ENCODE measurements at places on chromosomes 2 and 18.

- DNase-seq: no peak
Measured at GRCh38 chr18:36580874-36581750, 247.7 kb downstream of the TPGS2 start.

- no peak for DNase-seq
Measured at GRCh38 chr2:235595422-235596010, 101.7 kb downstream of the AGAP1 start.

GRCh38 chr2:148726228-148726627 is 81.7 kb downstream of the EPC2 start:
- no peak for DNase-seq

DNA sequence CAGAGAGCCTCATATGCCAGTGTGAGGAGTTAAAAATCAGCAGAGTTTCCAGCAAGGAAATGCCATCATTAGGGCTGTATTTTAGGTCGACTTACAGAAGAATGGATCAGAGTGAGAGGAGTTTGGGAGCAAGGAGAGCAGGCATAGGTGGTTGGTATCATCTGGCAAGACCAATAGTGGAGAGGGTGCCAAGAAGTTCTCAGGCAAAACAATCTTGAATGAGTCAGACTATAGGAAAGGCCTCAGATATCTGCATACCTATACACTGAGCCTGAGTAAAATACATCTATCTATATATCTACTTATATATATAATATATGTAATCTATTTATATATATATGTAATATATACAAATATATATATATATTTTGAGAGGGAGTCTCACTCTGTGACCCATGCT is 57.3 kb downstream of the TMEFF2 start:
- DNase-seq: no peak

- DNase-seq: no peak
Measured at GRCh38 chr2:40218679-40219078, 233.2 kb downstream of the SLC8A1 start.

DNA sequence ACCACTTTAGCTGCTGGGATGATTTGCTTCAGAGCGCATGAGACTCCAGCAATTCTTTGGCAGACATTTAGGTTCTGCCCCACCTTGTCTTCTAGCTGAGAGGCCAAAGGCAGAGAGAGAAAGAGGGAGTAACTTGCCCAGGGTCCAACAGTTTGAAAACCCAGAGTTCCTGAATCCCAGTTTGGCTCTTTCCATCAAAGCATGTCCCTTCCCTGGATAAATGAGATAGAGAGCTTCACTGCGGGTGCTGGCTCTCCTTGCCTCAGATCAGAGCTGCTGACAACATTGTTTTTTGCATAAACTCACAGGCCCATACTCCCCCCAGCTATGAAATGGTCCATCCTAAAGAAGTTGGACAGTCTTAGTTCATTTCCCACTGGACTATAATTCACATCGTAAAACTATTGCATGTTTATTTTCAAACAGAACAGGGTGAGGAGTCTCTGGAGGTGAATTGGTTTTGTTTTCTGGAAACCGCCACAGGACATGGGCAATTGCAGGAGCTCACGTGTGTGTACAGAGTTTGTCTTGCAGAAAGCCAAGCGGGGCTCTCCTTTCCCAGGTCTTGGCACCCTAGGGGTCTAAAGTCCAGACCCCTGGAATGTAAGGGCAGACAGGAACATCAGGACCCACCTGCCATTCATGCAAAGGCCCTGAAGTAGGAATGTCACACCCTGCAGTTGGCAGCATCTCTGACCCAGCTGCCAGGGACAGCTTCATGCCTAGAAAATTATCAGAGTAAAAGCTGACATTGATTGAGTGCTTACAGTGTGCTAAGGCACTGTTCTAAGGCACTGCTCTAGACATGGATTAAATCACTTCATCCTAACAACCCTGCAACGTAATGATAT is 25.0 kb upstream of the SLC14A2 start:
- no peak for DNase-seq

DNA sequence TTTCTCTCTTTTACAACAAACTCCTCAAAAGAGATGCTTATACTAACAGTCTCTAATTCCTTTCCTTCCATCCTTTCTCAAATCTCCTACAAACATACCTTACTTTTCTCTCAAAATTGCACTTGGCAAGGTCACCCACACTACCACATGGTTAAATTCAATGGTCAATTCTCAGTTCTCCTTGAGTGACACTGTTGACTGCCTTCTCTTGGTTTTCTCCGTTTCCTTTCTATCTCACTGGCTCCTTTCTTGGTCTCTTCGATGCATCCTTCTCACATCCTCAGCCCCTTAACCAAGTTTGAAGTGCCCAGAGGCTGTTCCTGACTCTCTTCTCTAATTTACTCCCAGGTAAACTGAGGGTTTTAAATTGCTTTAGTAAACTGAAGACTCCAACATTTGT is 12.5 kb downstream of the C1D start:
- no peak for DNase-seq

DNA sequence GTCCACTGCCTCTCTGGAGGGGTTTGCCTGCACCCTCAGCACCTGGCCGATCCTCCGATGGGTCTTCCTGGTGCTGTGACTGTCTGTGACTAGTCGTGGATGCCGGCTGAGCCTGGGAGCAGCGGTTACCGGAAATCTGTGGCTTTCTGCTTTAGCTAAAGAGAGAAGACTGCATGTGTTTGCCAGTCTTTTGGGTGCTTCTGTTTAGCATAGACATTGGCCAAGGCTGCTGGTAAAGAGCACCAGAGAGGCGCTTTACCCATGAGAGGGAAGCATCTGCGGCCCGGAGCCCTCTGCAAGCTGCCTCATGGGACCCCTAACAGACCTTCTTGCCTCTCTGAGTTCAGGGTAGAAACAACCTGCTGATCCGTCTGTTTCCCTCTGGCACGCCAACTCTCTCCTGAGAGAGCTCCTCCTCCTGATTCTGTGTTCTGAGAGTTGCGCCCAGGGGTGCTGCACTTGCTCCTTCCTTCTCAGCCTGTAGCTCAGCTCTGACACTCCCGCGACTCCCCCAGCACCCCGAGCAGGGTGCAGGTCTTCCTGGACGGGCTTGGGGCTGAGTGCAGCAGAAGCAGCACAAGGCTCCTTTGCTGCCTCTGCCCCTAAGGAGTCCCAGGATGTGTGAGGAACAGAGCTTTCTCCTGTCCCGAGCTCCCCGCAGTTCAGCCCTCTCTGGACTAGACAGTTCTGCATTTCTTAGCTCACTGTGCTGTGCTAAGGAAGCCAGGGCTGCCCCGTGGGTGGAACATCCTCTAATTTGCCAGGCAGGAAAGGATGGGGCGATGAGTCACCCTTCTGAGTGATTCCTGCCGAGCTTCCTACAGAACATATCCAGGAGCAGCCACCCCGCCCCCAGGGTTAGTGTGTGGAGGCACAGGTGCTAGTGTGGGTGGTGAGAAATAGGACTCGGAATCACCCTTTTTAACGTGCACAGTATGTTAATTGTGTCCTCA is 203.2 kb downstream of the SH3RF3 start:
- DNase-seq: no peak

DNA sequence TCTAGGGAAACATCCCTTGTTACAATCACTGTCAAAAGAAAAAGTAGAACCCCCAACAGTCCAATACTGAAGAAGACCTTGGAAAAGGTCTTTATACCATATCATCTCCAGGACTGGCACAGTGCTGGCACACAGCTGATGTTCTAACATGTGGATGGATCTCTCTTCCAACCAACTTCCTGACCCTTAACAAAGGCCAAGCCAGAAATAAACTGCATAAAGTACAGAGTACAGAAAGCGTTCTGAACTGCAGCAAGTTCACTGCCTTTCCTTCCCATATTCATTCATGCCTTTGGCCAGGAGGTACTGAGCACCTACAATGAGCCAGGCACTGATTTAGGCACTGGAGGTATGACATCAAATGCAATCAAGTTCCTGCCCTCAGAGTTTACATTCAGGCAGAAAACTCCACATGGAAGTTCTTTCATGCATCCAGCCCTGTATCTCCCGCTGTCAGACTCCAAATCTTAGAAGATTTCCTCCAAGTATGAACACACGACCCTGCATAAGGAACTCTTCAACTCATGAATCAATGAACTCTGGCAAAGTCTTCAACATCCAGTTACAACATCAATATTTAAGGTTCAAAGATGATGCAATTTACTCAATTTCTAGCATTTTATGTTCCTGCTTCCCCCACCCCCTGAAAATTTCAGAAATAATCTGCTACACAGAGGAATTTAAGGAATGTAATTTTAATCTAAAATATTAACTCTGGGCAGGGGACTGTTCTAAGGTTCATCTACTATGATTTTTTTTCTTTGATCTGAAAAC is 33.8 kb downstream of the ACVR1 start:
- no peak for DNase-seq

DNA sequence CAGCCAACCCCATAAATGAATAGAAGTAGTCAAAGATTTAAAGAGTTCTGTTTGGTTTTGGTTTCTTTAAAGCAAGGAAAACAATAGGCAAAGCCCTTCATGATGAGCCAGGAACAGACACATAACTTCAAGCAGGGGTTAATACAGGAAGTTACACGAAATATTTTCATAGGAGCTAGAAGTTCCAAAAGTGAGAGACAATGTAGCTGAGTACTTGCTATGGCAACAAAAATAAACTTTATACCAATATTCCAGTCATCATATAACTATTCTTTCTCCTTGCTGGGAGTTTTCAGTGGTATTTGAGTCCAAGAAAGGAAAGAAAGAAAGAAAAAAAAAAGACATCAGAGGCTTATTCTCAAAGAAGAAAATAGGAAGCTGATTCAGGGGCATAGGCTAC is 56.2 kb downstream of the COBLL1 start:
- no peak for DNase-seq

DNA sequence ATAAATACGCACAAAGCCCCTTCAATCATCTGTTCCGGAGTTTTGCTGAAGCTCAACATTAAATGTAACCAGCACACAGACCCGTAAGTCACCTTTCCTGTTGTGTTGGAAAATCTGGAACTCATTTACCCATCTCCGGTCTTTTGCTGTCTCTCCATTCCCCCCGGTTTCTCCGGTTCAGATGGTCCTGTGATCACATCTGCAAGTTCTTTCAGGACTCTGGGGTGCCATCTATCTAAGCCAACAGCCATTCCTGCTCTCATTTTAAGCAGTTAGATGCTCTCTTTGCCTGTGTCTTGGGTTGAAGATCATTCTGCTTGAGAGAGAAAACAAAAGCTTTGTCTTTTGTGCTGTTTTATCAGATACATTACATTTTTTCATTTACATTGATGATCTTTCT is 91.7 kb upstream of the TGIF1 start:
- DNase-seq: no peak

GRCh38 chr2:37365669-37366068 is 21.2 kb downstream of the QPCT start:
- DNase-seq: no peak

DNA sequence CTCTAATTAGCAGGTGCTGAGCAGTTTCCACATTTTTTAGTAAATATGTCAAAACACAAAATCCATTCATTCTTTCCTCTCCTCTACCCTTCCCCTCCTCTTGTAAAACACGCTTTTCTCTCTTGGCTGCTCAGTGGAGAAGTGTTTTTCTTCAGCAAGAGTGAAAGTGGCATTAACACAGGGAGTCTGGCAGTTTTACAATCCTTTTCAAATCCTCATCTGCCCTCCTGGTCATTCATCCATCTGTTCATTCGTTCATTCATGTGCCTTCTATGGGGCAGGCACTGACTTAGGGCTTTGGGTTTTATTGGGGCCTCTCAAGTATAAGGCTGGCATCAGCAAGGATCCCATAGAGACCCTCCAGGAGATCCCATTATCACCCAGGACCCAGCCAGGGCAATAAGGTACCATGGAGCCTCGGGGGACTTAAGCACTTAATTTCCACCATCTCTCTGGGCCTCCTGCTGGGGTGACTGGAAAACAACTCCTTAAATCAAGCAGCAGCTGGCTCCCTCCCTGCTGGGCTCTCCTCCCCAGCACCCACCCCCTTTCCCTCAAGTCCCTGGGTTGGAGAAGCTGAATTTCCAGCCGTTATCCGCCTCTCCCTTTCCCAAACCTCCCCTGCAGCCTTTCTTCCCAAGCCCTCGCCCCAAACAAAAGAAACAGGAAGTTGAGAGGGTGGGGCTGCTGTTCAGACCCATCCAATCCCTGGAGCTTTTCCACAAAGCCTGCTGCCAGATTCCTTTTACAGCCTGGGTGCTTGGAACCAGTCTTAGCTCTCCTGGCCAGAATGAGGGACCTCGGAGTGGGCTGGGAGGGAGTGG is 32.6 kb downstream of the MARCHF4 start:
- DNase-seq: no peak

DNA sequence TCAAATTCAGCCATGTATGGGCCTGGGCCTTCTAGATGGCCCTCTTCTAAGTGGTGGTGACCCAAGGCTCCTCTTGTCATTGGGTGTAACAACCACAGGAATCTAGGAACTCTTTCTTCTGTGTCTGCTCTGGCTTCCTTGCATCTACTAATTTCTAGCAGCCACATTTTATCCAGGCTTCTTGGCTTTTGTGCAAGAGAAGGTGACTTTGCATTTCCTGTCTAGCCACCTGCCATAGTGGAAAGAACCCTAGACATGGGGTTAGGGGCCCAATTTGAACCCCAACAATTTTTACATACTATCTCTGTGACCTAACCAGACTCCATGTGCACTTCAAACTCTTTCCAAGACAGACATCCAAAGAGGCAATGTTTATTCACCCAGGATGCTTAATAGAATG is 25.1 kb downstream of the SMYD1 start:
- DNase-seq: no peak

GRCh38 chr18:31679791-31680432 is 4.5 kb downstream of the B4GALT6 start:
- DNase-seq: no peak

- no peak for DNase-seq
Measured at GRCh38 chr2:46540496-46541331, 61.3 kb downstream of the TMEM247 start.

DNA sequence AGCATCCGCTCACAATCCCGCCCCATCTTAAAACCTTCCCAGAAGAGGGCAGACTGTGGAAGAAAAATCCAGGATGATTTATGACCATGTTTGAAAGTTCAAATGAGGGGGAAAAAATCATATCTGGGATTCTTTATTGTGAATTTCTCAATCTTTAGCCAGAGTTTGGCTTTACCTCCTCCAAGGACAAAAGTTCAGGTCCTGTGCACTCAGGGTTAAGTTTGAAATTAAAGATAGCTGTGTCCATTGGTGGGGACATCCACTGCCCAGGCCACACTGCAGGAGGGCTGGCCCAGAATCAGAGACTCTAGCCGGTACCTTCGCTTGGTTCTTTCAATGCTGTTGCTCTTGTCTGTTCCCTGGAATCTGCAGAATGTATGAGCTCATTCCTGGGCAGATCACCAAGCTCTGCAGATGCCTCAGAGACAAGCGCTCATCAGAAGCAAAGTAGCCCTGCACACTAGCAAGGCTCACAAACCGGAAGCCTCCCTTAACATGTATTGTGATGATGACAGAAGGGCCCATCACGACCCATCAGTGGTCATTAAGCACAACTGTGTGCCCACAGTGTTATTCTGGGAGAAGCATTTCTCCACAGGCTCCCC is 375.3 kb upstream of the KLHL29 start:
- DNase-seq: no peak

DNA sequence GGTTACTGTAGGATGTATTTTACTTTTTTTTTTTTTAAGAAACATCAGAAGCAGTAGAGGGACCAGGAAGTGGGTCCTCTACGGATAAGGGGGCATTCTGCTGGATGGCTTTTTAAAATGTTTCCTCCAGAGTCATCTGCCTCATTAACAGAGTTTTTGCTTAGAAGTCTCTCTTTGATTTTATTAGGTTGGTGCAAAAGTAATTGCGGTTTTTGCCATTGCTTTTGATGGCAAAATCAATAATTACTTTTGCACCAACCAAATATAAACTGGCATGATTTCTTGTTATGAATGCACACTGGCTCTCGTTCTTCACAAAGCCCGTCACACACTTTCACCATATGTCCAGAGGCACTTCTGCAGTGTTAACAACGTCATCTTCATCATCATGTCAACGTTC is 68.5 kb upstream of the FAM237A start:
- DNase-seq: no peak

GRCh38 chr18:55838841-55839240 is 250.8 kb upstream of the TCF4 start:
- DNase-seq: no peak

Data from cortex of kidney (tissue), 1 donor.